ENCODE measurements at places on chromosomes 16 and 17. TPM values are rescaled to one million over a fixed set of nuclear protein-coding genes. Genes with fewer than 3 reads are reported as not detected.

GRCh38 chr17:61822326-61823285, 40.7 kb downstream of the BRIP1 start:
- no peak for DNase-seq
- H3K4me3 ChIP-seq = no peak overlapping the region
- H3K27ac ChIP-seq = no peak overlapping the region
- no peaks in the 10 kb centered on the region for H3K36me3 ChIP-seq
- H3K4me1 ChIP-seq = no peaks in the 10 kb centered on the region
- H3K27me3 ChIP-seq = no peaks in the 10 kb centered on the region

Gene CYLD
- total RNA-seq = 51.0 TPM

Gene TLCD2
- 2.2 TPM for total RNA-seq

GRCh38 chr16:15980329-15980728, 30.9 kb downstream of the ABCC1 start:
- H3K4me3 ChIP-seq = no peak overlapping the region
- no peak overlapping the region for H3K27ac ChIP-seq
- no peak for DNase-seq
- H3K27me3 ChIP-seq = no peaks in the 10 kb centered on the region

- DNase-seq = peak; percentile 96
- H3K36me3 ChIP-seq = no peaks in the 10 kb centered on the region
- H3K27me3 ChIP-seq = no peaks in the 10 kb centered on the region
- peak overlapping the region; percentile 97 for H3K27ac ChIP-seq
- H3K4me1 ChIP-seq = peaks cover 33% of the 10 kb centered on the region
Measured at GRCh38 chr16:10828851-10829366, 10.3 kb upstream of the TVP23A start.

- H3K27ac ChIP-seq = peak overlapping the region; percentile 77
- no peaks in the 10 kb centered on the region for H3K36me3 ChIP-seq
- peaks cover 25% of the 10 kb centered on the region for H3K4me1 ChIP-seq
- no peak for DNase-seq
- no peaks in the 10 kb centered on the region for H3K27me3 ChIP-seq
- H3K4me3 ChIP-seq = peak overlapping the region; percentile 74
Measured at GRCh38 chr17:731644-732066, 741 bp upstream of the TLCD3A start.

GRCh38 chr16:21952040-21952792, 945 bp upstream of the UQCRC2 start:
- H3K27me3 ChIP-seq = no peaks in the 10 kb centered on the region
- H3K27ac ChIP-seq = peak overlapping the region; percentile 94
- no peaks in the 10 kb centered on the region for H3K36me3 ChIP-seq
- H3K4me1 ChIP-seq = no peaks in the 10 kb centered on the region

Gene CCL4L2
- not detected for total RNA-seq

DNA sequence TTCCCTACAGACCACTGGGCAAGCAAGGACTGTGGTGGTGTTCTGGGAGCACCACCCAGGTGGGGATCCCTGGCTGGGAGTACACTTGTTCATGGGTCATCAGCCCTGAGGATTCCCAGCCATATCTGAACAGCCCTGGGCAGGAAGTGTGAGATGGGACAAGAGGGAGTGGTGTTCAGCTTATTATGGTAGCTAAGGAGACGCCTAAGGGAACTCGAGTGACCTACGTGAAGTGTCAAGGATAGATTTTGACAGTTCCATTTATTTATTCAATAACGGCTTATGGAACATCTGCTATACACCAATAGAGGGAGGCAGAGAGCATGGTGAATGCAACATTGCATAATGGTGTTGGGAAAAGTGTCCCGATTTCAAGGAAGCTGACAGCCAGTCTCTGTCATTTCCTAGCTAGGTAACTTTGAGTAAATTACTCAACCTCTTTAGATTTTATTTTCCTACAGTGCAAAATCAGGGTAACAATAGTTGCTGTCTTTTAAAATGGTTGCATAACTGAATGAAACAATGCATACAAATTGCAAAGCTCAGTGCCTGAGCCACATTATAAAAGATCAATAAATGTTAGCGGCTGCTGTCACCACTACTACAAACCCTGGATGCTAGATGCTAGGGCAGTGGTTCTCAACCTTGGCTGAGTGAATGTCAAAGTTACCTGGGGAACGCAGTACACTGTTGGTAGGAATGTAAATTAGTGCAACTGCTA, 534.1 kb downstream of the GRIN2A start:
- peaks cover under 1% of the 10 kb centered on the region for H3K27me3 ChIP-seq
- H3K36me3 ChIP-seq = no peaks in the 10 kb centered on the region
- no peak overlapping the region for H3K27ac ChIP-seq
- H3K4me3 ChIP-seq = no peak overlapping the region
- H3K4me1 ChIP-seq = no peaks in the 10 kb centered on the region

DNA sequence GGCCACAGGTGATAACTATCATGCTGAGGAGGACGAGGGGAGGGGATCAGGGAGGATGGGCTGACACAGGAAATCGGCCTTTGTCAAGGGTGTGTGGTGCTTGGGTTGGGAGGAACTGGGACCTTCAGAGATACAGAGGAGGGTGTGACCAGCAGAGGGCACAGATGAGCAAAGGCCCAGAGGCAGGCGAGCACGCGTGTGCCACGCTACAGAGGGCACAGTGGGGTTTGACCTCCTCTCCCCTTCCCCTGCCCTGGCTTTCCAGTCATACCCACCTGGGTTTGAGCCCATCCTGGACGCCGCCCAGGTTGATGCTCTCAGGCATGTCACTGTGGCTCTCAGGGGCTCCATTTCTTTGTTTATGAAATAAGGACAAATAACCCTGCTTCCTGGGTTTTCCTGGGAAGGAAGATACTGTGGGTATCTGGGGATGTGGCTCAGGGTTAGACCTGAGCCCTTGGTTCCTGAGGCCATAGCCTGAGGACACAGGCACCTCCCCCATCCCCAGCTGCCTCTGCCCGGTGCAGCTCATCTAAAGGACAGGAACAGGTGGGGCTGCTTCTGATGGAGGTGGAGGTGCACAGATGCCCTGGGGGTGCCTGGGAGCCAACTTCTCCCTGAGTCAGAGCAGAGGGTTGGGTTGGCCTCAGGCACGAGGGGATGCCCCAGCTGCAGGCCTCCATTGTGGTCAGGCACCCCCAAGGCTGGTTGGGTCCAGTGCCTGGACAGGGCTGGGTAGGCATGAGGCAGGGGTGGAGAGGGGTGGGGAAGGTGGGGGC, 51.8 kb downstream of the BEAN1 start:
- no peaks in the 10 kb centered on the region for H3K36me3 ChIP-seq
- H3K27me3 ChIP-seq = no peaks in the 10 kb centered on the region
- H3K27ac ChIP-seq = no peak overlapping the region
- H3K4me1 ChIP-seq = peaks cover 15% of the 10 kb centered on the region
- peak; percentile 70 for DNase-seq

GRCh38 chr17:35129154-35129972, 7.9 kb downstream of the FNDC8 start:
- H3K4me1 ChIP-seq = no peaks in the 10 kb centered on the region
- no peak overlapping the region for H3K4me3 ChIP-seq
- H3K27ac ChIP-seq = no peak overlapping the region
- DNase-seq = no peak

DNA sequence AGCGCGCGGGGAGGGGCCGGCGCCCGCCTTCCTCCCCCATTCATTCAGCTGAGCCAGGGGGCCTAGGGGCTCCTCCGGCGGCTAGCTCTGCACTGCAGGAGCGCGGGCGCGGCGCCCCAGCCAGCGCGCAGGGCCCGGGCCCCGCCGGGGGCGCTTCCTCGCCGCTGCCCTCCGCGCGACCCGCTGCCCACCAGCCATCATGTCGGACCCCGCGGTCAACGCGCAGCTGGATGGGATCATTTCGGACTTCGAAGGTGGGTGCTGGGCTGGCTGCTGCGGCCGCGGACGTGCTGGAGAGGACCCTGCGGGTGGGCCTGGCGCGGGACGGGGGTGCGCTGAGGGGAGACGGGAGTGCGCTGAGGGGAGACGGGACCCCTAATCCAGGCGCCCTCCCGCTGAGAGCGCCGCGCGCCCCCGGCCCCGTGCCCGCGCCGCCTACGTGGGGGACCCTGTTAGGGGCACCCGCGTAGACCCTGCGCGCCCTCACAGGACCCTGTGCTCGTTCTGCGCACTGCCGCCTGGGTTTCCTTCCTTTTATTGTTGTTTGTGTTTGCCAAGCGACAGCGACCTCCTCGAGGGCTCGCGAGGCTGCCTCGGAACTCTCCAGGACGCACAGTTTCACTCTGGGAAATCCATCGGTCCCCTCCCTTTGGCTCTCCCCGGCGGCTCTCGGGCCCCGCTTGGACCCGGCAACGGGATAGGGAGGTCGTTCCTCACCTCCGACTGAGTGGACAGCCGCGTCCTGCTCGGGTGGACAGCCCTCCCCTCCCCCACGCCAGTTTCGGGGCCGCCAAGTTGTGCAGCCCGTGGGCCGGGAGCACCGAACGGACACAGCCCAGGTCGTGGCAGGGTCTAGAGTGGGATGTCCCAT, 232.8 kb downstream of the SEC14L1 start:
- peaks cover 82% of the 10 kb centered on the region for H3K4me1 ChIP-seq
- H3K27me3 ChIP-seq = no peaks in the 10 kb centered on the region
- H3K27ac ChIP-seq = peak overlapping the region; percentile 97
- peak; percentile 69 for DNase-seq

GRCh38 chr17:17579691-17580090, 11.8 kb downstream of the PEMT start:
- no peak overlapping the region for H3K4me3 ChIP-seq
- peaks cover 22% of the 10 kb centered on the region for H3K4me1 ChIP-seq
- no peak for DNase-seq
- no peak overlapping the region for H3K27ac ChIP-seq
- no peaks in the 10 kb centered on the region for H3K27me3 ChIP-seq

- H3K36me3 ChIP-seq = no peaks in the 10 kb centered on the region
- peak; percentile 63 for DNase-seq
- H3K27ac ChIP-seq = peak overlapping the region; percentile 82
- no peaks in the 10 kb centered on the region for H3K27me3 ChIP-seq
Measured at GRCh38 chr16:75305364-75306098, 54.1 kb upstream of the BCAR1 start.

Gene RILP
- 62.0 TPM for total RNA-seq

DNA sequence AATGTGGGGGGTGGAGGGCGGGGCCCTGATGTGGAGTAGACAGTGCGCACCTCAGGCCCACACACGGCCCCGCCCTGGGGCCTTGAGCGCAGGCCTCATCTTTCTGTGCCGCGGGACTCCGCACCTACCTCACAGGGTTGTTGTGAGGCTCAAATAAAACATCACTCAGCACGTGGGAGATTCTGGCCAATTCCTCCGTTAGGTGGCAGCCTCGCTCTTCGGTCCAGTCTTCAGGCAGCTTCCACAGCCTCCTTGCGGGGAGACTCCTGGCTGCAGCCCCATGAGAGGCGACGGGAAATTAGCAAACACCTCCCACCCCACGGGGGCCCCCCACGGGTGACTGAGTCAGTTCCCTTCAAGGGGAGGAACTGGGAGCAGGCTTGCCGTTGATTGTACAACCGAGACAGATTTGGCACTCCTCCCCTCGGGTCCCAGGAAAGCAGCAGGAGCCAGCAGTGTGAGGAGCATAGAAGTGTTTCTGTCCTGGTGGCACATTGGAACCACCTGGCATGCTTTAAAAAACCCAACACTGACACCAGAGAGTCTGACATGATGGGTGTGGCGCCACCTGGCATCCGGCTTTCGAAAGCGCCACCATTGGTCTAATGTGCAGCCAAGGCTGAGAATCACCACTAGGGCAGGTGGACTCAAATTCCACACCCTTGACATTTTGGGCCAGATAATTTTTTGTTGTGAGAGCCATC, 7.6 kb downstream of the MRM1 start:
- H3K4me3 ChIP-seq = no peak overlapping the region
- H3K4me1 ChIP-seq = no peaks in the 10 kb centered on the region
- H3K27ac ChIP-seq = no peak overlapping the region

Gene SEZ6L2
- total RNA-seq = 0.76 TPM

DNA sequence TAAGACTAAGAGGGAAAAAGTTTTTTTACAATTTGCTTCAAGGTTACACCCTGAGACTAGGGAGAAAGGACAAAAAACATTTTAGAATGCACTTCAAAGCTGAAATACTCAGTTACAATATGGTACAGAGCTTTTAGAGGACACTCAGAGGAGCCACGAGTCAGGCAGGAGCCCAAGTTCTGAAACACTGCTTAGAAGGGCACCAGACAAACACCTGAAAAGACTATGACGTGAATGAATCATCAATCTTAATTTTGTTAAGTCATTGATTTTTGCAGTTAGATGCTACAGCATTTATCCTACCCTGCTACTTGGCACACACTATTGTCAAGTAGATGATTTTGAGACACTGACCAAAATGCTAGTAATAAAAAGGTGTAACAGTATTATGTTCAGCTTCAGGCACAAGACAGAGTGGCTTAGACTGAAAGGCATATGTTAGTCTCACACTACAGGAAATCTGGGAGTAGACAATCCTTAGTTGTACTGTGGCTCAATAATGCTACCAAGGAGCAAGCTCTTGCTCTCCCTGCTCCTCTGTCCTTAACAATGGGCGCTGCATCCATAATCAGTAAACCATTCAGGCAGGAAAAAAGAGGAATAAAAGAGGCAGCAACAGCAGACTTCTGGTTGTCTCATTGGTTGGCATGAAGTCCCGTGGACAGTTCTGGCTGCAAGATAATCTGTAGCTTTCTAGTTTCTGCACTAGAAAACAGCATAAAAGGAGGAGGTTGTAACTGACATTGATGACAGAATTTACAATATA, 151.8 kb downstream of the ABCA8 start:
- H3K36me3 ChIP-seq = no peaks in the 10 kb centered on the region
- no peak overlapping the region for H3K4me3 ChIP-seq
- no peaks in the 10 kb centered on the region for H3K27me3 ChIP-seq
- no peak for DNase-seq
- H3K4me1 ChIP-seq = no peaks in the 10 kb centered on the region

GRCh38 chr17:11564589-11565380, 33.5 kb upstream of the DNAH9 start:
- no peak overlapping the region for H3K4me3 ChIP-seq
- no peak overlapping the region for H3K27ac ChIP-seq
- H3K36me3 ChIP-seq = no peaks in the 10 kb centered on the region
- peaks cover 8% of the 10 kb centered on the region for H3K27me3 ChIP-seq
- DNase-seq = peak; percentile 19

Data from heart right ventricle (tissue), 16 donors.